Activated CD4-positive, alpha-beta T cell treated with anti-CD3 and anti-CD28 coated beads, Interleukin-2, amount 10 ng/mL, durations not matched to agents 7 days and 5 days (primary cell): ENCODE measurements at places on chromosomes 7 and 10. TPM values are rescaled to one million over a fixed set of nuclear protein-coding genes. Genes with fewer than 3 reads are reported as not detected.
A peak's percentile ranks its signal among the peaks of the same experiment; 100 is the strongest.

COX19 gene
- total RNA-seq = 18.2 TPM

DNA sequence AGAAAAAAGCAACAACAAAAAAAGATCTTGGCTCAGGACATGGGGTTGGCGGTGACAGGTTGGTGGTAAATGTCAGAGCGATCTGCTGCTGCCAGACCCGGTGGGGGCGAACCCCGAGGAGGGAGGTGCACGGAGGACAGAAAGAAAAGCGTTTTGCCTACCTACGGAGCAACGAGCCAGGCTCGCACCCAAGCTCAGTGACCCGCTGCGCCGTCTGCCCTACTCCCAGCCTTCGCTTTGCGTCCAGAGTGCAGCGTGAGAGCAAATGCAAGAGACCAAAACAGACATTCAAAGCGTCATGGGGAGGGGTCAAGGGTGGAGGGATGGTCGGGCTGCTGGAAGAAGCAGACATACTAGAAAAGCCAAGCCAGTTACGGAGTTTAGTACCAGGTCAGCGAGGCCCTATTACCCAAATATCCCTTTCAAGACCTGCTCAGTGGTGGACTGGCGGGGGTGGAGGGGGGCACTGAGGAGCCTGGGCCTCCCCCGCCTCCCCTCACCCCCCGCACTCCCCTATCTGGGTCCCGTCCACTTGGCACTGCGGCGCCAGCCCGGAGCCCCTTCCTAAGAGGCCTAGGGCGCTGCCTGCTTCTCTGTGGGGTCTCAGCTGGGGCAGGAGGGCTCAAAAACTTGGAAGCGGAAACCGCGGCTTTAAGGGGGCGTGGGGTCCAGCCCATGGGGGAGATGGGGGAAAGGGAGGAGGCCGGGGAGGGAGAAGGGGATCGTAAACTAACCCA lies 66.9 kb downstream of the SLC29A4 start:
- no peak overlapping the region for H3K27ac ChIP-seq
- H3K36me3 ChIP-seq = peaks cover 32% of the 10 kb centered on the region
- no peak for DNase-seq
- no peaks in the 10 kb centered on the region for H3K27me3 ChIP-seq
- H3K4me1 ChIP-seq = peaks cover 4% of the 10 kb centered on the region

DNA sequence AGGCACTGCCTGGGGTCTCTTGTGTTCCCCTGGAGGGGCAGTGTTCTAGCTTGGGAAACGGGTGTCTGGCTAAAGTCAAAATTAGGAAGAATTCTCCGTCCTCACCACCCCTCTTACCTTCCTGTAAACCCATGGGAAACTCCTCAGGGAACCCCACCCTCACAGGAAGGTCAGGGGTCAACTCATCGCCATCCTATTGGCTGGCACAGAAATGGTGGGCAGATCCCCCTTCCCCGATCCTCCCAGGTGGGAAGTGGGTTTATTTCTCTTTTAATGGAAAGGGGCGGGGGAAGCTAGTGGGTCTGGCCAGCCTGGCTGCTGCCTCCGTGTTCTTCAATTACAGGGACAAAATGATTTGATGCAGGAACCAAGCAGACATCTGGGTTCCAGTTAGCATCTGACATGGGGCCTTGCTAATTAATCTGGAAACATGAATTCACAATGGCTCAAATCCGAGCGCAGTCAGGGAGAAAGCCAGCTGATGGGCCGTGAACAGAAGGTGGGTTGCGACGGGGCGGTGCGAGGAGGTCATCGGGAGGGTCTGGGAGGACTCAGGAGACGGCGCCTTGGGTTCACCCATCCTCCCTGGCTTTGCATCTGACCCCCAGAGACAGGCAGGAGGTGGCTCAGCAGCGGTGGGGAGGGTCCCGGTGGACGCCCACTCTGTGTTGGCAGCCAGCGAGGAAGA lies 66.6 kb downstream of the SLIT1 start:
- H3K36me3 ChIP-seq = no peaks in the 10 kb centered on the region
- H3K4me3 ChIP-seq = no peak overlapping the region
- H3K27me3 ChIP-seq = no peaks in the 10 kb centered on the region
- H3K27ac ChIP-seq = no peak overlapping the region

CUL1 gene
- total RNA-seq = 57.8 TPM

DNA sequence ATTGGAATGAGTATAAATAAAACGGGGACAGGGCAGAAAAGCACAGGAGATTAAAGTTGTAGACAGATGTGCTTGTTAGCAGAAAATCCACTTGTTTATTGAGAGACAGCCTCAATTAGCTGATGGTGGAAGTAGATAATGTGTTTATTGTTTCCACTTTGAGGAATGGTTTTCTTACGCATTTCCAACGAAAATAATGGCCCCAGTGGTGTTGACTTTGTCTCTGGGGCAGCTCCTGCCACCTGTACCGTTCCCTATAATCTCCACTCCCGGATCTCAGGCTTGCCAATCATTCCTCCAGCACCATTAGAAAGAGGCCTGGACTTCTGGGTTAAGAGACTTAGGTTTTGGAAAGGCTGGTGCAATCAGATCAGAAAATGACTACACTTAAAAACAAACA lies 638.7 kb downstream of the PARD3 start:
- DNase-seq = no peak
- H3K27ac ChIP-seq = no peak overlapping the region
- H3K27me3 ChIP-seq = no peaks in the 10 kb centered on the region
- H3K36me3 ChIP-seq = no peaks in the 10 kb centered on the region
- H3K4me1 ChIP-seq = no peaks in the 10 kb centered on the region

DNA sequence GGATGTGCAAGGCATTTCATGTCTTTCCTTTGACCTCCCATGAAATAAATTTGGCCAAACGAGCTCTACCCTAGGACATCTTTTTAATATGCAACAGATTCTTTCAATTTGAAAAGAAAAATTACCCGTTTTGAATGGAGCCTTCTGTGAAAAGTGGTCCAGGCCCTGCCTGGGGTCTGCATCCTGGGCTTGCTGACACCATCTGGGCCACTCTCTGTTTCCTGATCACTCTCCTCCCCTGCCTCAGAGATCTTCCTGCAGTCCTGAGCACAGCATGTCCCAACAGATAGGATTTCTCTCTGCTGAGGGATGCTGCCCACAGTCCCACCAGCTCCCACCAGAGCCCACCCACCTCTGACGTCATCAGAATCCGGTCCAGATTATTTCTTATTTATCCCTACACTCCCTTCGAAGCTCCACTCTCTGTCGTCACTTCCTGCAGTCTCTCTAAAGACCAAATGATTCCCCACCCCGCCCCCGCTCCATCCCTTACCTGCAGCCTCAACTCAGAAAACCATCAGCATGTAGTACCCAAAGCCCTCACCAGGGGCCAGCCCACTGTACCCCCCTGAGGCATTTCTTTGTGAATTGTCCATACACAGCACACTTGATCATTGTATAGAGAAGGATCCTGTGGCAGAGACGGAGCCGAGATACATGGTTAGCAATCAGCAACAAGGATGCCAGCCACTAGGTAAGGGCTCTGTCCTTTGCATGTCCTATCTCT lies 192.1 kb upstream of the MGMT start:
- no peak overlapping the region for H3K4me3 ChIP-seq
- no peaks in the 10 kb centered on the region for H3K27me3 ChIP-seq
- no peak for DNase-seq
- H3K36me3 ChIP-seq = no peaks in the 10 kb centered on the region
- H3K4me1 ChIP-seq = no peaks in the 10 kb centered on the region
- no peak overlapping the region for H3K27ac ChIP-seq

GRCh38 chr7:158885624-158886023 lies 29.3 kb downstream of the DYNC2I1 start:
- H3K27ac ChIP-seq = no peak overlapping the region
- peaks cover 9% of the 10 kb centered on the region for H3K36me3 ChIP-seq
- H3K27me3 ChIP-seq = no peaks in the 10 kb centered on the region
- H3K4me1 ChIP-seq = no peaks in the 10 kb centered on the region

DNA sequence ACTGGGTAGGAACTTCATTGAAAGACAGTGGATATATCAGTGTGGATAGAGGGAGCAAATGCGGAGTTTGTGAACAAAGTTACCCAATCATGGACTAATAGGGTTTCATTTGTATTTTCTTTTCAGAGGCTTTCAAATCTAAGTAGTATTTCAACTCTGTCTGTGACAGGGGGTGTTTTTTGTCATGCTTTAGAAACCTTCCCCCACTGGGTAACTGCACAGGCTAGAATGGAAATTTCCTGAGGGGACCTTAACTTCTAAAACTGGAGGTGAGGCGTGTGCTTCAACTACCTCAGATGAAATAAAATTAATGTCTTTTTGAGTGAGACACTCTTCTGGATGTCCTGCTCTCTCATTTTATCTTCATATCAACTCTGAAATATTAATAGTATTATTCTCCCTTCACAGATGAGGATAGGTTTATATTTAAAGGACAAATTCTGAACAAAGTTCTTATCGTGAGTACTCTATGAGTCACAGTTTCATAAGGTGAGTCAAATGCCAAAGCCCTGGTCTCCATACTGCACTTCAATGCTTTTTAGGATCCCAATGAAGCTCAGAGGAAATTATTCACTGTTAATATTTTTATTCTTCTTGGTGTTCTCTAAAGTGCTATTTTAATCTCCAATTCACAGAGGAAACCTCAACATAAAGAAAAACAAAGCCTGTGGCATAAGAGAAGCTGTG lies 770.6 kb downstream of the CCSER2 start:
- no peaks in the 10 kb centered on the region for H3K27me3 ChIP-seq
- DNase-seq = no peak
- no peaks in the 10 kb centered on the region for H3K4me1 ChIP-seq
- no peak overlapping the region for H3K27ac ChIP-seq

GRCh38 chr10:63210611-63211196 lies 77.6 kb downstream of the NRBF2 start:
- peaks cover 59% of the 10 kb centered on the region for H3K36me3 ChIP-seq
- no peaks in the 10 kb centered on the region for H3K27me3 ChIP-seq
- H3K4me1 ChIP-seq = peaks cover 46% of the 10 kb centered on the region
- H3K27ac ChIP-seq = no peak overlapping the region
- no peak overlapping the region for H3K4me3 ChIP-seq
- no peak for DNase-seq

YKT6 gene
- 62.6 TPM for total RNA-seq

- H3K27me3 ChIP-seq = no peaks in the 10 kb centered on the region
- peaks cover 26% of the 10 kb centered on the region for H3K36me3 ChIP-seq
- no peak overlapping the region for H3K27ac ChIP-seq
- H3K4me3 ChIP-seq = no peak overlapping the region
- DNase-seq = no peak
Measured at GRCh38 chr7:6133249-6133648, 102.1 kb downstream of the ANKRD61 start.

GPR26 gene
- total RNA-seq = not detected

DNA sequence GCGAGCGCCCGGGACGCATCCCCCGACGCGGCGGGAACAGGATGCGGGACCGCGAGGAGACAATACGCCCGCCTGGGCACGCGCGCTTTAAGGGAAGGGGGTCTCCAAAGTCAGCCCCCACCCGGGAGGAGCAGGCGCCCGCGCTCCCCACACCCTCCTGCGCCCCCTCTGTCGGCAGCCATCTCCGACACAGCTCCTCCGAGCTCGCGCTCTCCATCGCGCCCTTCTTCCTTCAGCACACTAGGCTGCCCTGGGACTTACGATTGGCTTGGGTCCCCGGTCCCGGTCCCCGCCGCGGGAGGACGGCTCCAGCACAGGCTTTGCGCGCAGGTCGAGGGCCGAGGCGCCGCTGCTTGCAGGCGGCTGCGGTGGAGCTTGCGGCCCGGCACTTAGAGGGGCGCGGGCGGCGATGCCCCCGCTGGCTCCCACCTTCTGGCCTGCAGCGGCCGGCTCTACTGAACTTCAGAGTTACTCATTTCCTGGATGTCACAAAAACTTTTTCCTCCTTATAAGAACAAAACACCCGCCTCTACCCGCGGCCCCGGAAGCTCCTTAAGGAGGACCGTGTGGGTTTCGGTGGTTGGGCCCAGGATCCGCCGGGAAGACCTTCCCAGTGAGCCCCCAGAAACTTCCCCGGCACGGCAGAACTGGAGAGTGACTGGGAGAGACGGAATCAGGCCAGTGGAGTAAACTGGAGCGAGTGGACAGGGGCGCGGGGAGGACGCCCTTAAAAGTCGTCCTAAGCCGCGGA lies at the start of gene ITPRIP:
ITPRIP (minus strand) TSS at position 481 of the 751 bp plus-strand sequence. CDS start 22,414 bp downstream, outside the sequence.
- peaks cover 5% of the 10 kb centered on the region for H3K27me3 ChIP-seq
- peak within 1 kb of the TSS; percentile 98 for H3K4me3 ChIP-seq
- H3K27ac ChIP-seq = peak within 1 kb of the TSS; percentile 100
- peaks cover 54% of the 10 kb centered on the region for H3K4me1 ChIP-seq
- DNase-seq = peak; percentile 75
- peaks cover 21% of the 10 kb centered on the region for H3K36me3 ChIP-seq

SH2D4B gene
- 0.10 TPM for total RNA-seq

DNA sequence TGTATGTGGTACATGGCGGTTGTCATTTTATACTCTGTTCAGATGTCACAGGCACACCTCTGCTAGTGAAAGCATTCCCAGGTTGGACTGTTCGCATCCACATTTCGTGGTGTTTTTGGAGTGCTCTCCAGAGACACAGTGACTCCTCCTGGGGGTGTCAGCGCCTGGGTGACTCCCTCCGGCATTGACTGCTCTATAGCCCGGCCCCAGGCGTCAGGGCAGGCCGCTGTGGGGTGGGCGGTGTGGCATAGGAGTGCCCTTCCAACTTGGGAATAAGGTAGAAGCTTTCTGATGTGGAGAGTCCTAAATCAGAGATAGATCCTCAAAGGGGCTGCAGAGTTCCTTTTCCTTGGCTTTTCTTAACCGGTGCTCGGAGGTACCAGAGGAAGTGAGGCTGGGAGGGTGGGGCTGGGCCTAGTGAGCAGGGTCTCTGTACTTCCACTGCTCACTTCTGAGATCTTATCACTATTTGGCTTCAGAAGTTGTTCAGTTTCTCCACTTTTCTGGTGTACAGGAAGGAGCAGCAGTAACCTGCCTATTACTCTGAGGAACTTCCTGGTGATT lies 32.3 kb downstream of the CCNY start:
- no peak overlapping the region for H3K4me3 ChIP-seq
- H3K4me1 ChIP-seq = peaks cover 45% of the 10 kb centered on the region
- no peaks in the 10 kb centered on the region for H3K27me3 ChIP-seq
- peaks cover 10% of the 10 kb centered on the region for H3K36me3 ChIP-seq

GRCh38 chr10:62972103-62972502 lies 155.9 kb upstream of the EGR2 start:
- peaks cover 5% of the 10 kb centered on the region for H3K27me3 ChIP-seq
- H3K36me3 ChIP-seq = no peaks in the 10 kb centered on the region
- no peak overlapping the region for H3K27ac ChIP-seq
- H3K4me3 ChIP-seq = no peak overlapping the region
- no peaks in the 10 kb centered on the region for H3K4me1 ChIP-seq

- H3K4me3 ChIP-seq = no peak overlapping the region
- no peak for DNase-seq
- H3K4me1 ChIP-seq = no peaks in the 10 kb centered on the region
Measured at GRCh38 chr7:15309872-15310271, 251.9 kb downstream of the AGMO start.

GRCh38 chr7:50552139-50552538 lies 13.1 kb downstream of the DDC start:
- H3K27ac ChIP-seq = no peak overlapping the region
- H3K36me3 ChIP-seq = no peaks in the 10 kb centered on the region
- peaks cover 14% of the 10 kb centered on the region for H3K27me3 ChIP-seq

GRCh38 chr7:18471476-18472160 lies 23.9 kb upstream of the HDAC9 start:
- peaks cover 2% of the 10 kb centered on the region for H3K27me3 ChIP-seq
- no peaks in the 10 kb centered on the region for H3K4me1 ChIP-seq
- H3K36me3 ChIP-seq = no peaks in the 10 kb centered on the region
- H3K4me3 ChIP-seq = no peak overlapping the region
- no peak for DNase-seq

- peaks cover 4% of the 10 kb centered on the region for H3K27me3 ChIP-seq
- no peaks in the 10 kb centered on the region for H3K4me1 ChIP-seq
Measured at GRCh38 chr7:131652934-131653333, 96.5 kb upstream of the PODXL start.

MMP21 gene
- total RNA-seq = 0.10 TPM
